ENCODE measurements at places on chromosomes 1 and 21. TPM values are rescaled to one million over a fixed set of nuclear protein-coding genes. Genes with fewer than 3 reads are reported as not detected.

DNA sequence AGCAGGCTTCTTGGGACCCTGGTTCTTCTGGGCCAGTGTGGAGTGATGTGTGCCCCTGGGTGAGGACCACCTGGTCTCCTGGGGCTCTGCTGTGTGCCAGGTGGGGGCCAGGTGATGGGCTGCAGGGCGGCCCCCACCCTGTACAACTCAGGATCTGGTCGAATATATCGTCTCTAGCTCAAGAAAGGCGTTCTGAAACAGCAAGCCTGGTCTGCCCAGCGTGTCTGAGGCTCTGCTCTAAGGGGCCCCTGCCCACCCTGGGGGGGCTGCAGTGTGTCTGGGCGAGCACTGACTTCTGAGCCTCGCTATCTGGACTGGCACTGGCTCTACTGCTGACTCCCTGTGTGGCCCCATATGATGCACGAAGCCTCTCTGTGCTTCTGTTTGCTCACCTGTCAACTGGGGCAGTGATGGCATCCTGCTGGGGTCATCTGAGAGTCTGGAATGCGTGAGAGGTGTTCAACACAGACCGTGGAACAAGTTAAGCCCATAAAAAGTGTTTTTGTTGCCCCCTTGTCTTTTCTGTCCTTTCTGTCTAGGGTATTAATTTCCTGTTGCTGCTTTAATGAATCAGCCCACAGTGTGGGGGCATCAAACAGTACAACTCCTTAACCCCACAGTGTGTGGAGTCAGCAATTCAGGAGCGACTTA lies 56.0 kb upstream of the TRAPPC10 start:
- DNase-seq, result no peak

- DNase-seq, result no peak
These were observed 42.7 kb upstream of the B3GALT2 start for GRCh38 chr1:193229136-193229535.

DNA sequence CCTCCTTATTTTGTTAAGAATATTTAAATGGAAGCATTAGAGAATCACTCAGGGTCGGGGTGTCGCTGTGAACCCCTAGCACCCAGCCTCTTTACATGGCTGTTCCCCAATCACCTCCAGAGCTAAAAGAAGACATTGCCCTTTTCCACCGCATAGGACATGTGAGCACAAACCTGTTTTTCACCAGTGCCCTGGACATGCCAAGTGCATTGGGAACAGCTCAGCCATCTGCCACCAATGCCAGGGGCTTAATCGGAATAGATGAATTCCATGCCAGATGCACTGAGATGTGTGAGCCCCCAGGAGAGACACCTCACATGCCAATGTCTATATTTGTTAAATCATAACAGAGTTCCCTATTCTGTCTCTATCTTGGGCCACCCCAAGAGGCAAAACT lies 33.3 kb downstream of the EIF2D start:
- DNase-seq, result no peak

The PDPN gene
- not detected for total RNA-seq

DNA sequence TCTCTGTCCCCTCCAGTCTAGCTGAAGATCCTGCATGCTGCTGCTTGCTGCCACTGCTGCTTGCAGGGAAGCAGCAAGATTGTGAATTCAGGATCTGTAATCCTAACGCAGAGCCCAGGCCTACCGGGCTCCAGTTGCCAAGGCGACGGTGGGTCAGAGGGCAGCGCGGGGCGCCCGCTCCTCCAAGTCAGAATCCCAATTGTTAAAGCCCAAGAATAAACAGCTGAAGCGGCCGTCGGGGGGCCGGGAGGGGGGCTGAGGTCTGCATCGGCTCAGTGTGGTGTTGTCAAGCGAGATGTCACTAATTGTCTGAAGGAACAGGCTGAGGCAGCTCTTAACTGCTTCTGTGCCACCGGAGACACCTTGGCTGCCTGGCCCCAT lies 36.8 kb downstream of the AHDC1 start:
- no peak for DNase-seq

- no peak for DNase-seq
These were observed 27.0 kb downstream of the COL18A1 start for GRCh38 chr21:45431781-45432572.

GRCh38 chr1:20008391-20008841 lies 29.0 kb upstream of the PLA2G2A start:
- no peak for DNase-seq

The BCAR3 gene
- 46.5 TPM for total RNA-seq

Measured in pulmonary artery endothelial cell (primary cell).